Anterior cingulate cortex (tissue), 58 donors: ENCODE measurements at places on chromosomes 6 and 20.

GRCh38 chr6:53080813-53081212, 15.6 kb downstream of the FBXO9 start:
- DNase-seq = no peak

- DNase-seq = no peak
Measured at GRCh38 chr20:1918491-1919165, 23.4 kb downstream of the SIRPA start.

DNA sequence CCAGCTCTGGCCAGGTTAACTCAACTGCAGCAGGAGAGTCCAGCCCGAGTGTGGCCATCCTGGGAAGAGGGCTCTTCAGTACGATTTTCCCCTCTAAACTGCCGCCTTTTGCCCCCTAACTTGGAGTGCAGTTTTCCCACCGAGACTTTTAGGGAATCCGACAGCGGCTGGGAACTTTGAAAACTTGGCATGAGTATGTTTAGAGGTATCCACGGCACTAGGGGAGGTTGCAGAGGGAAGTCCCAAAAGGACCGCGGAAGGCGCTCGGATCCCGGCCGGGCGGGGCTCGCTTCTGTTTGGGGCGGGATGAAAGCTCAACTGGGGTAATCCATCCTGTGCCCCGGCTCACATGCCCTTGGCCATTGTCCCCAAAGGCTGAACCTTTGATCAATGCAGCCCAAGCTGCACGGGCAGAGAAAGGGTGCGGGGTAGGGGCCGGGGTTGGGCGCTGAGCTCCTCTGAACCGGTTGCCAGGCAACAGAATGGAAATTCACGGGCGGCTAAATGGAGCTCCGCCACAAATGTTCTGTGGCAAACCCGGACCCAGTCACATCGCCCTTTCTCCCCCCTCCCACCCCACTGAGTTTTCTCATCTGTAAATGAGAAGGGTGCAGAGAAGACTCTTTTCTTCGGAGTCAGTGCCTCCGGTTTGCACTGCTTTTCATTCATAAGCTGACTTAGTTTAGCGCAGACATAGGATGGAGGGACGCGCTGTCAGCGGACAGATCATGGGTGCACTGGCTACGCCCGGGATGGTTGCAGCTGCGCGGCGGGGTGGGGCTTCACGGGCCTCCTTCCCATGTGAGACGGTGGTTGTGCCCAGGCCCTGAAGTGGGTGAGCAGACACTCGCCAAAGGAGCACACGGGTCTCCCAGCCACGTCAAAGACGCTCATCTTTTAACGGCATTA, 2.3 kb downstream of the BMP6 start:
- DNase-seq = no peak

GRCh38 chr6:168518348-168518745, 77.4 kb downstream of the SMOC2 start:
- DNase-seq = no peak

GRCh38 chr6:148472171-148473105, 129.8 kb downstream of the SASH1 start:
- no peak for DNase-seq

DNA sequence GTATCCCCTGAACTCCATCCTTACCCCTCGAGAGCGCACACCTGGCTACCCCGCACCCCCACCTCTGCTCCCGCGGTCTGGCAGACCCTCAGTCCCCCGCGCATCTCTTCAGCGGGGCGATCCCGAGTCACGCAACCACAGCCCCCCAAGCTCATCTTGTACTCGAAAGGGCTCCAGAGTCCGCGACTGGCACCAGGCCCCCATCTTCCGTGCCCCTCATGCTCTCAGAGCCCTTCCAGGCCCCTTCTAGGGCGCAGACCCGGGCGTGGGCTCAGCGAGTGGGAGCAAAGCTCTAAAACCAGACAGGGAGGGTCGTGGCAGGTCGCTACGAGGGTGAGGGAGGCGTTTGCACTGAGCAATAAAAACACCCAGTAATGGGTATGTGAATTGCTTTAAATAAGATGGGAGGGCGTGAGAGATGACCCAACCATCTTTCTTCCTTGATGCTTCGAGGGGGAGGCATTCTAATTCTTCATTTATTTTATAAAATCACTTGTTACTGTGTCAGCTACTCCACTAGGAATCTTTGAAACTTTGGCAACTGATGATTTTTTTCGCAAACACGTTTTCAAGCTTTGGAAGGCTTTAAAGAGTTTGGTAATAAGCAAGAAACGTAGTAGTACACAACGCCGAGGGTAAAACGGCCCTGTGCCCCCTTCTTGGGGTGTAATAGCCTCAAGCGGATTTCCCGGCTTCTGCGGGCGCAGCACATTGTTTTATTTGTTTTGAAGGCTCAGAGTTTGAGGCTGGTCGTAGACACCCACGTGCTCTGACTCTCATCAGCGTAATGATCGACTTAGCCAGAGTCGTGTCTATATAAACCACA, 42.6 kb upstream of the SUPT3H start:
- no peak for DNase-seq

DNA sequence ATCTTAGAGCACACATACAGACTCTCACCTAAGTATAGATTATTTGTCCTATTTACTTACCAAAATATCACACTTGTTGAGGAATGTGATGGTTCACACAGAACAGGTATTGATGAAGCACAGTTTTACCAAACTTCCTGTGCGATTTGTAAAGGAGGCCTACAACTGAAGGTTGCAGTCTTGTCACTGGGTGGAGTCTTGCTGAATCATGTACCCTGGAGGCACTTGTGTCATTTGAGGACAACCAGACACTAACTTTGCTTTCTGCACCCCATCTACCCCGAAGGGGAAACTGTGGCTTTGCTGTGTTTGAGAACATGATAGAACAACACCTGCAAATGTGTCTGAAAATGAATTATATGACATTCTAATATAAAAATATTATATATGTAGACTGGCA, 32.4 kb upstream of the HINT3 start:
- no peak for DNase-seq

GRCh38 chr20:63864545-63864977, 509 bp upstream of the TPD52L2 start:
- DNase-seq = no peak

DNA sequence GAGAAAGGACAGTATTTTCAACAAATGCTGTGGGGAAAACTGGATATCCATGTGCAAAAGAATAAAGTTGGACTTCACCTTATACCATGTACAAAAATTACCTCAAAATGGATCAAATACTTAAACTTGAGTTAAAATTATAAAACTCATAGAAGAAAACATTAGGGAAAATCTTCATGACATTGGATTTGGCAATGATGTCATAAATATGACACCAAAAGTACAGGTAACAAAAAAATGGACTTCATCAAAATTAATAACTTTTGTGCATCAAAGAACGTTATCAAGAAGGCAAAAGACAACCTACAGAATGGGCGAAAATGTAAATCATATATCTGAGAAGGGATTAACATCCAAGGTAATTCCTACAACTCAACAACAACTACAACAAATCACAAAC, 355.3 kb upstream of the SOX4 start:
- DNase-seq = no peak

DNA sequence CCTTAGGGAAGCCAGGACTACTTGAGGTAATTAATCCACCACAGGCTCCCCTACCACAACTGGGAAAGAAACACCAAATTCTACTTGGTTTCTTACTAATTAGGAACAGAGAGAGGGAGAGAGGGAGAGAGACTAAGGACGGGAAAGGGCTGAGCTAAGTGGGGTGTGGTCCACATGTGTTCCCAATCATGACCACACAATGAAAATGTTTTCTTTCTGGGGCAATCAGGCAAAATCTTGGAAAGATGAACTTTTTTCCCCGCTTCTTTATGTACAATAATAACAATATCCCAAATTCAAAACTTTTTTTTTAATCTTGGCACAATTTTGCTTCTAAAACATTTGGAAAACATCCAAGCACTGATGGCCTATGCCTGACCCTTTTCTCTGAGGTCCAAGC, 734.4 kb downstream of the MAFB start:
- DNase-seq = no peak

DNA sequence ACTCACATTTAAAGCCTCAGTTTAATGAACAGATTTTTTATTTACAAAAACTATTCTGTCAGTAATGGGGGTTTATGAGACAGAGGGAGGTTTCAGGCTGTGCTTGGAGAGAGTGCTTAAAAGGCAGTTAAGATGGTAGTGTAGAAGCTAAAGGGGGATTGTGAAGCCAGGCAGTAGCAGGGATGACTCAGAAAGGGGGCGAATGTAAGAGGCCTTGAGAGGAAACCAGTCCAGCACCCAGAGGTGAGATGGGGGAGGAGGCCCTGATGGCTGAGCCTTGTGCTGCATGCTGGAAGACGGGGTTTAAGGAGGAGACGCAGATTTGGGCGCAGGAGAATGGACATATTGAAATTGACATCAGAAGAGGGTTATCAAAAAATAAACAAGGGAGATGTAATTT, 6.6 kb upstream of the SERPINB9 start:
- DNase-seq = no peak

DNA sequence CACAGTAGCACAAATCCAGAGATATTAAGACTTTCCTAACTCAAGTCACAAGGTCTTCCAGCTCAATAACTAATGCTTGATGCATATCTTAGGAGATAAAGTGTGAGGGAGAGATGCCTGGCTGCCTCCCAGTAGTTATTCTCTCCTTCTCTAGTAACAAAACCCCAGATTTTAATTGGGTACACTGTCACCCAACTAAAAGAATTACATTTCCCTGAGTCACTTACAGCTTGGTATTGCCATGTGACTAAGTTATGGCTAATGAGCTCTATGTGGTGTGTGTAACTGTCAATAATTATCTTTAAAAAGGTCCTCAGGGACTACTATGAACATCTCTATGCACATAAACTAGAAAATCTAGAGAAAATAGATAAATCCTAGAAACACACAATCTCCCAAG, 32.0 kb downstream of the KIF6 start:
- DNase-seq = no peak

DNA sequence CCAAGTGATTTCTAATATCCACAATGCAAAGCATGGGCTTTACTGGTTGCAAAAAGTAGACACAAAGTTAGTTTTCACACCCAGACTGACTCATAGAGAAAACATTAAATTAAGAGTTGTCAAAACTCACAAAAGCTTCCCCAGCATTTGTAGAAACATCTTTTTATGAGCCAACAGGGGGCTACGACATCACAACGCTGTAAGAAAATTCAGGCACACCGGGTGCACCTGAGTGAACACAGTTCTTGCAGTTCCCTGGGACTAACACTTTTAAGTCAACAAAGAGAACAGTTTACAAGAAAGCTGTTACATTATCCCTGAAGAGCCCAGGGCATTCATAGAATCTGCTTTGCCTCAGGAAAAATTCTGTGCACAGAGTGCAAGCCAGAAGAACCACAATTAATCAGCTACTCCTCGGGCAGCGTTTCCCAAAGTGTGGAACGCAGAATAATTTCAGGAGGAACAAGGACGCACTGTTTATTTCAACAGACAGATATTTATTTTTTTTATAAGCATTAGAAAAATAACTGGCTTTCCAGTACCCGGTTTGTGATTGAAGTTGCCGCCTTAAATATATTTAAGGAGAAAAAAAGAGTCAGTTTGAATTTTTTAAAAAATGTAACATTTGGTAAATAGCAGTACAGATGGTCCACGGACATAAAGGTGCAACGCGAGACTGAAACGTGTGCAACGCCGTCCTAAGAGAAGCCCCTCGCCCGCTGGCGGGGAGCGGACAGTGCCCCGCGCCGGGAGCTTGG, 1.2 kb downstream of the NCOA5 start:
- no peak for DNase-seq
